ENCODE measurements at places on chromosomes 16 and 17.

DNA sequence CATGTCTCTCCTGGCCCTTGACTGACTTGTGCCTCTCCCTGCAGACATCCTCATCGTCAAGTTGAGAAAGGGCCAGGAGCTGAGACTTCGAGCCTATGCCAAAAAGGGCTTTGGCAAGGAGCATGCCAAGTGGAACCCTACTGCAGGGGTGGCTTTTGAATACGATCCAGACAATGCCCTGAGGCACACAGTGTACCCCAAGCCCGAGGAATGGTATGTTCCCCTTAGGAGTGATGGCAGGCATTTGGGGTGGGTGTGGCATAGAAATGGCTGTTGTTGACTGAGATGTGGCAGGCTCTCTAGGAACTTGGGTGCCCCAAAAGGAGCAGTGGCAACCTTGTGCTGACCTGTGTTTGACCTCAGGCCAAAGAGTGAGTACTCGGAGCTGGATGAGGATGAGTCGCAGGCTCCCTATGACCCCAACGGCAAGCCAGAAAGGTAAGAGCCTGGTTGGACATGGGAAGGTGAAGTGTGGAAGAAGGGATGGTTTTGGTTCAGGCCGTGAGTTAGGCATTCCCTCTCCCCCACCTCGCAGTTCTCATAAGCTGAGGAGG, 7.5 kb downstream of the POLR2C start:
- DNase-seq = no peak

DNA sequence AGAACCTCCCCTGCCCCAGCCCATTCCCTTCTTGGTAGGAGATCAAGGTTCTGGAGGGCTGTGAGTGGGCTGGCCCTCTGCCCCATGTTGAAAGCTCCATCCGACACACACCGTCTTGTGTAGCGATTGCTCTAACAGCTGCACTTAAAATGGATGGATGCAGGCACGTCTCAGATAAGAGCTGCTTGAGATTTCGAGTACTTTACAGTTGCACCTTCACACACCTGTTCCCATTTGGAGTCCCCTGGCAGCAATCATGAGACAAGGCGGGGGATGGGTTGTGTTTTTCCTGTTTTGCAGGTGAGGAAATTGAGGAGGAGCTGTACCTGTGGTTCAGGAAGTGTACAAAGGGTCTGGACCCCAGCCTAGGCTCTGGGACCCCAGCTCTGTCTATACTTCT, 25.6 kb upstream of the TAC4 start:
- DNase-seq = no peak

- no peak for DNase-seq
Observed at GRCh38 chr17:44751806-44752205, 7.0 kb upstream of the ADAM11 start.

DNA sequence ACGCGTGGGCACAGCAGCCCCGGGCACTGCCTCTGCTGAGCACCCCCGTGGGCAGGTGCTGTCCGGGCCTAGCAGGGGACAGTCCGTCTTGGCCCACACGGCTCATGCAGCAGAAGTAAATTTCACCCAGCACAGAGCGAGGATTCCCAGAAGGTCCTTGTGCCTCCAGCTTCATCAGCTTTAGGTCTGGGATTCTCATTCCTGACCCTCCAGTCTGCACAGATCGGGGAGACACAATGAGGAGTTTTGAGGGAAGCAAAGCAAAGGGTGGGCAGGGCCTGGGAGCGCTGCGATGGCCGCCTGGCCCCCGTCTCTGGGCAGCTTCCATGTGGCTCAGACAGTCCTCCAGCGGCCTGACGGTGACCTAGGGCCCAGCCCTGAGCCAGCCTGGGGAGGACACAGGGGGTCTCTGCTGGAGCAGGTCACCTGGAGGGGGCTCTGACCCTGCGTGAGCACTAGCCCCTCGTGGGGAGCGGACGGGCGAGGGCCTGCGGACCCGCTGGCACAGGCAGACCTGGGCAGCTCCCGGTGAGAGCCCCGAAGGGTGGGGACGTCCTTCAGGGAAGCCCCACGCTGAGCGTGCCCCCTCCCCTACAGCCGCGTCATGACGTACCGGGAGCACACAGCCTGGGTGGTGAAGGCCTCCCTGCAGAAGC, 30.7 kb upstream of the CHMP6 start:
- DNase-seq = no peak

DNA sequence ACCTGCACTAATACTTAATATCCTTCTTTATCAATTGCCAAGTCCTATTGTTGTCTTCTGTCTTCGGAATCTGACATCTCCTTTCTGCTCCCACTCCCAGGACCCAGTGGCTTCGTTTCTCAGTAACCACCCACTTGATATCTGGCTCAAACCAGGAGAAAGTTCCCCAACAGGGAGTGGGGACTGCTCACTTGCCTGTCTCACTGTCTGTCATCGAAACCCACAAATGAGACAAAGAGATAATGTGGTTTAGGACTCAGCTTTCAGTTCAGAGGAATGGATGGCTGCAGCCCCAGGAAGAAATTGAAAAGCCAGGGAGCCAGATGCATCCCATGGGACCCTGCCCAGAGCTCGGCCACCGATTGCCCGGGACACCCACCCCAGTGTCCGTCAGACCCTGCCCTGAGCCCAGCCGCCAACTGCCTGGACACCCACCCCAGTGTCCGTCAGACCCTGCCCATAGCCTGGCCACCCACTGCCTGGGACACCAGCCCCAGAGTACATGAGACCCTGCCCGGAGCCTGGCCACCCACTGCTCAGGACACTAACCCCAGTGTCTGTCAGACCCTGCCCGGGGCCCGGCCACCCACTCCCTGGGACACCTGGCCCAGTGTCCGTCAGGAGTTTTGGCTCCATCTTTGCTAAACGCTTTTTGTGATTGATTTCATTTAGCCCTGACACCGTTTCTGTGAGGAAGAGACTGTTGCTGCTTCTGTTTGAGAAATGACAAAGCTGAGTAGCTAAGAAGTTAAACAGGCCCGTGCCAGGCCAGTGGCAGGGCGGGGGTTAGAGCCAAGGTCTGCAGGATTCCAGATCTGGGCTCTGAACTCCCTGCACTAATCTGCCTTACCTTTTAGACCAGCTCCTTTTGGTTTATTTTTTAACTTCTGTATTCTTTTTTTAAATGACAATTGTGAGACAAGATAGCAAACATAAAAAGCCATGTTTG, 251.4 kb downstream of the PHKB start:
- no peak for DNase-seq

GRCh38 chr17:68381076-68381900, 76.0 kb downstream of the WIPI1 start:
- DNase-seq = no peak

DNA sequence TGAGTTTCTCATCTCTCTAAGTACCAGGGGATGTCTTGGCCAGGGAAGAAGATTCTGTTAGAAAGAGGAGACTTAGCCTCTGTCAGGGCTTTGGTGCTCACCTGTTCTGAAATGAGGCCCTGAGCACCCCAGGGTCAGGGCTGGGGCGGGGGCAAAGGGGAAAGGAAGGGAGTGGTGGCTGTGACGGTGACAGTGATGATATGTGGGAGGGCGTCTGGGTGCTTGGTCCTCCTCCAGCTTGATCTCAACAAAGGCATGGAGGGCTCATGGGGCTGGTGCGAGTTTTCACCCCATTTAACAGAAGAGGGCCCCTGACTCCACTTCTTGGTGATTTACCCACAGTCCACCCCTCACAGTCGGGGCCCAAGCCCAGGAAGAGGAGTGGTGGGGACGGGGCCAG, 15.1 kb downstream of the SOX8 start:
- DNase-seq = no peak

DNA sequence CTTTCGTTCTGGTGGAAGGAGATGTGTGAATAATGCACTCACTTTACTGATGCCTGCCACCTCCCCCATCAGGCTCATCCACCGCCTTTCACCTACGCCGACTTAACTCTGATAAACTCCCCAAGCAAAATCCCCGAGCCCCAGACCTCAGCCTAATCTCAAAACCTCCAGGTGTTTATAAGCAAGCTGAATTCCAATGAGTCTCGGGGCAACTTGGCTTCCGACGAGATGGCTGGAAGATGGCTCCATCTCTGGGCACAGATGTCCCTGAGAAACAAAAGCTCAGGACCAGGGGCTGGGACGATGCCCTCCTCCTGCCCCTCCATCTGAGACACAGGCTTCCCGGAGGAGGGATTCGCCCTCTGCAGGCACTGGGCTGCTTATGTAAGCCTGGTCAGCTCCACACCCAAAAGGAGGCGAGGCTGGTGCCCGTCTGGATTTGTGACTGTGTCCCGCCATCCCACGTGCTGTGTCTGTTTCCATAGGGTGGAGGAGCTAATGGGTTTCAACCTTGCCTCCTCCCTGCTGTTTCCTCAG, 386.4 kb upstream of the TNRC6C start:
- no peak for DNase-seq

- DNase-seq = no peak
Observed at GRCh38 chr17:61645920-61646319, 54.9 kb upstream of the NACA2 start.

- no peak for DNase-seq
Observed at GRCh38 chr17:74192950-74193781, 10.3 kb upstream of the RPL38 start.

- no peak for DNase-seq
Observed at GRCh38 chr16:56332464-56333079, 92.8 kb downstream of the AMFR start.

DNA sequence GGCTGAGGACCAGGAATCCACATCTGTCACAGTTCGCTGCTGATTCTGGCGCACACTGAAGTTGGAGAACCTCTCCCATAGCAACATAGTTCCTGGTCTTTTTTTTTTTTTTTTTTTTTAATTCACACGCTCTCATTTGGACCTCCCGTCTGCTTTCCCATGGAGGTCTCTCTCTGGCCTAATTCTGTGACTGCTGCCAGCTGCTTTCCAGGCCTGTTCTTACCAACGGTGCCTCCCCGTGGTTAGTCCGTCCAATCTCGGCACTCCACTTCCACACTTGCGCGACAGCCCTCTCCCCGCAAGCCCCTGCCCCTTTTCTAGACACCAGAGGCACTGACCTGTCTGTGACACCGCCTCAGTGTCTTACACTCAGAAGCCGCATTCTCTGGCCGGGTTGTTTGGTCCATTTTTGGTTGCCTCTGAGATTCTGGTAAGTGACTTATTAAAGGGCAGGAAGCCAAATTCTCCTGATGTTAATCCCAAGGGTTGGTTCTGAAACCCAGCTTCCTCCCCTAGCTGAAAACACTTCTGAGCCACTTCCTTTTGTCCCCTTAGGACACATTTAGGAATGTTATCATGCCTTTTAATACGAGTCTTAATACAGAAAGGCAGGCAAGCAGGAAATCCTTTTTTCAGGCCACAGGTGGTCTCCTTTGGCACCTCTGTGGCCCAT, 1.1 kb upstream of the AKTIP start:
- no peak for DNase-seq

DNA sequence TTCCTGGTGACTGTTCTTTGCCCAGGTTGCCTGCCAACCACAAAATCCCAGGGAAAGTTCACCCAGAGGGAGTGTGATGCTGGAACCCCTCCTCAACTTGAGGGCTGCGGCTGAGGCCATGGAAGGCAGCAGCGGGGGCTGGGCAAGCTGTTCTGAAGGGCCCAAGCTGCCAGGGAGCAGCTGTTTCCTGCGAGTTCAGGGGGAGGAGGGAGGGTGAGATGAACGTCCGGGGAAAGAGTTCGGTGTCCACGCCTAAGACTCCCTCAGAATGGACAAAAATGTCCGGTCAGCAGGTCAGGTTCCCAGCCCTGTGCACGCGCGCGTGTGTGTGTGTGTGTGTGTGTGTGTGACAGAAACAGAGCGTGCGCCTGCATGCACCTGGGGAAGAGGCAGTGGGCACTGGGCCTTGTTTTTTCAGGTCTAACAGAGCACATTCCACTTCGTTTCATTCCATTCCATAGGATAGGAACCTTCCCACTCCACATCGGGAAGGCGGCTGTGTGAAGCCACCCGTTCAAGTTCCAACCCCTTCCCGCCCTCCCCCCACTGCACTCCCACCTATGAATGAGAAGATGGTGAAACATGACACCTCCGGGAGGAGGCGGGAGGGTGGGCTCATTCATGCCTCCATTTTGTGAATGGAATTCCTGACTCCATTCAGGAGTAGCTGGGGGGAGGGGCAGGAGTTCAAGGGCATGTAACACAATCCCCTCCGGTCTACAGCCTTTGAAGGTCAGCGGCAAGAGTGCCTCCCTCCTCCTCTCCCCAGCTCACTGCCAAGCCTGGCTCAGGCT, 15.7 kb downstream of the ETV4 start:
- DNase-seq = no peak

DNA sequence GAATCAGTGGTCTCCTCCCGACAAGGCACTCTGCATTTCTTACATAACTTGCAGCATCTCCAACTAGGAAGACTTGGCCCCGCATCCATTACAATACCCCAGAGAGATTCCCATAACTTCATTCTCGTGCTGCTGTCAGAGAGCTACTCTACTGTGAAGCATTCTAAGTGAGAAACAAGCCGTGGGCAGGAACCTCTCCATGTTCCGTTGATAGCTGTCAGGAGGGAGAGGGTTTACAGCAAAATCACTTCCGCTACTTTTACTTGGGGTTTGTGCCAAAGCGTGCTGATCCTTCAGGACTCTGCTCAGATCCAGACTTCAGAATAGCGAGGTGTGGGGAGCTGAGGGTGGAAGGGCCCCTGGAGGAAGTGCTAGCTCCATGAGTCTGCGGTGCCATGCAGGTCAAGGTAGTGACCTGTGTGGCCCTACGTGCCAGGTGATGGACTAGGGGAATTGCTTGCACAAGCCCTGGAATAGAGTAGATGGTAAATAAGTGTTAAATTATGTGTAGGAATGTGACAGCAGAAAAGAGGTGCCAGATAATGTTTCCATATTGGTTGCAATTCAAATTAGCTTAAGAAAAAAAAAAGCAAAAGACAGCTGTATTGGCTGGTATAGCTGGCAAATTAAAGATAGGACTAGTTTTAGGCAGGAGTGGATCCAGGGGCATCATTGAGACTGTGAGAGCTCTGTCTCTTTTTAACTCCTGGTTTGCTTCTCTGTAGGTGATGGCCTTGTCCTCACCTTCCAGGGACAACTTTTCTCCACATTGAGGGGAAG, 358.5 kb upstream of the ERCC4 start:
- no peak for DNase-seq

Measured in GF-D8 (cell line).